CD4-positive, alpha-beta T cell treated with Interleukin-17A for 1 hour (primary cell): ENCODE measurements at places on chromosomes 4 and X.

- no peak for DNase-seq
Measured at GRCh38 chr4:104025251-104025650, 305.5 kb upstream of the TACR3 start.

DNA sequence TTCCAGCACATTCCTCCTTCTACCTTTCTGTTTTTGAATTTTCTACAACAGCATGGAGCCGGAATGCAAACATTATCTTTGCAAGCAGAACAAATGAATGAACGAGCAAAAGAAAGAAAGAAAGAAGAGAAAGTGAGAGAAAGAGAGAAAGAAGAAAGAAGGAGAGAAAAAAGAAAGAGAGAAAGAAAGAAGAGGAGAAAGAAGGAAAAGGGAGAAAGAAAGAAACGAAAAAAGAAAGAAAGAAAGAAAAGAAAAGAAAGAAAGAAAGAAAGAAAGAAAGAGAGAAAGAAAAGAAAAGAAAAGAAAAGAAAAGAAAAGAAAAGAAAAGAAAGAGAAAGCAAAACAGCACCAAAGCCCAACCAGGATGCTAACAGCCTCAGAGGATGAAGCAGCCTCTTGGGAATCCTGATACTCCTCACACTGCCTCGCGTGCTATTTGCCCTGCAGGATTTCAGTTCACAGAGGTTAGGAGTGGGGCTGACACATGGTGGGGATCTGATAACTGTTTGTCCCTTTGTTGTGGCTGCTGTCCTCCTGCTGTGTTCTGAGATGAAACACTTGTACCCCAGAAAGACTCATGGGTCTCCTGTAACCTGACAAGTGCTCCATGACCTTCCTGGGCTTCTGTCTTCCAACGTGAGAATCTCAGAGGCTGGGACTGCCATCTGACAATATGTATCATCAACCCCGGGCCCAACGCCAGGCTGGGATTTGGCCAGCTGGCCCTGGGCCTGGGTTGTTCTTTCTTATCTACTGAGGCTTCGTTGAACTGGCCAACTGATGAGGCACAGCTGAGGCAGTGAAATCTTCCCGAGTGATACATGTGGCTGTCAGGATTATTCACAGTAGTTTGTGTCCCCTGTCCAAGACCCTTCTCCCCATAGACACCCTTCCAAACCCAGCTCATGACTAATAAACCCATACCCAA, 61.0 kb downstream of the SEPSECS start:
- DNase-seq: no peak

DNA sequence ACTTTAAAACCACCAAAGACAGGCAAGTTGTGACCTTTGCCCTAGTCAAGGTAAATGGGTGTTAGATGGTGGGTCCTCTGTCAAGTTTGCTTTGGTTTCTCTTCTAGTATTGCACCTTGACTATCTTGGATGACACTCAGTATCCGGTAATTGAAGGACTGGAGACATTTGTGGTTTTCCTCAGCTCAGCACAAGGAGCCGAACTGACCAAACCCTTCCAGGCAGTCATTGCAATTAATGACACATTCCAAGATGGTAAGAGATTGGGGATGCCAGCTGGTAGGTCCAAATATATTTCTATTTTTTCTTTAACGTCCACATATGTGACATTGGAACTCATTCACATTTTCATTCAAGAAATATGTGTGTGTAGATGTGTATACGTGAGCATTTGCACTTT, 69.3 kb upstream of the ANXA3 start:
- no peak for DNase-seq

GRCh38 chrX:134315866-134316265, 78.9 kb downstream of the CCDC160 start:
- DNase-seq: no peak

DNA sequence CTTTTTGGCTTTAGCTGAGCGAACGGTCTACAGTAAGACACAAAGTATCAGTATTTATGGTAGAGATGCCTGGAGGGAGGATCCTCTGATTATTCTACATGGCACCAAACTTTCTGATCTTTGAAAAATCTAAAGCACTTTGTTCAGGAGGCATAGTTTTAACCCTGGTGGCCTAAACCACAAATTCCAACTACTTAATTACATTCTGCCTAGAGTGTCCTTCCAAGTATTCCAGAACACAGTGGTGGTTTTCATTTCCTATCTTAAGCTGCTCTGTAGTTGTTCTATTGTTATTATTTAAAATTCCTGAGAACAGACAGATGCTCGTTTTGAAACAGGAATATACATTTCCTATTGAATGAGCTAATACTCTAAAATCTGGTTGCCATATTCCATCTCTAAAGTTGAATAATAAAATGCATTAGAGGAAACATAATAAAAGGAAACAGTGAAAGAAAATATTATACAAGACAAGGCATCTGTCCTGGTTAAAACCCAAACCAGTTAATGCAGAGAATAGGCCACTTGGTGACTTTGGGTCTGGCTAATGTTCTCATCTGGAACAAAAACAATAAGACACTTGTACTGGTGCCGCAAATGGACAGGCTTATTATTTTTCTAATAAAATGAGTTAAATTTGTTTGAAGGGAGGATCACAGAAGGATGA, 657.4 kb downstream of the SPRY1 start:
- no peak for DNase-seq

DNA sequence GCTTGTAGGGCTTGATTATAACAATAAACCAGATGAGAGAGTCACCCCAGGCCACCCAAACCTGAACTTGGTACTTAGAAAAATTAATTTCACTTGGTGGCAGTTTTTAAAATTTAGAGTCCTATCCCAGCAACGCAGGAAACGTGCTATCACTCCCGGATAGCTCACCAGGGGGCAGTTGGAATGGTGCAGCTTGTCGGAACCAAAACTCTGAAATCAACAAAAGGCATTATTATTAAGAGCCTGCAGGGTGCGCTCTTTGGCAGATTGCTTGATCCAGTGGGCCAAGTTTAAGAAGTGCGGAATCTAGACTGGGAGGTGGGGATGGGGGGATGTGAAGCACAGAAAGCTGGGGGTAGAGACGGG, 2.4 kb downstream of the FRAS1 start:
- DNase-seq: peak; percentile 11

GRCh38 chr4:2768921-2769336, 12.8 kb upstream of the TNIP2 start:
- no peak for DNase-seq

- no peak for DNase-seq
Measured at GRCh38 chrX:42085836-42086235, 162.5 kb upstream of the CASK start.

DNA sequence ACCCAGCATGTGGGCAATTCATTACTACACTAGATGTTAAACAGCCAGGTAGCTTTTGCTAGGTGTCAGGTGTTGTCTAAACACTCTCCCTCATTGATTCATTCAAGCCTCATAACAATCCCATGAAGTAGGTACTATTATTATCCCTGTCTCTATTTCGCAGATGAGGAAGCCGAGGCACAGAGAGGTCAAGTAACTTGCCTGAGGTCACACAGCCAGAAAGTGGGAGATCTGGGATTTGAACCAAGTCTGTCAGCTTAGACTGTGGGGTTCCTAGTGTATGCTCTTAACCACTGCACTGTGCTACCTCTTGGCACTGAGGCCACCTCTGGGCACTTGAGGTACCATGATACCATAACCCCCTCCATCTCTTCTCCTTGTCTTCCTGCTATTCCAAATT, 17.4 kb upstream of the XPNPEP2 start:
- DNase-seq: no peak

GRCh38 chr4:93751411-93751810, 77.1 kb upstream of the ATOH1 start:
- DNase-seq: no peak

DNA sequence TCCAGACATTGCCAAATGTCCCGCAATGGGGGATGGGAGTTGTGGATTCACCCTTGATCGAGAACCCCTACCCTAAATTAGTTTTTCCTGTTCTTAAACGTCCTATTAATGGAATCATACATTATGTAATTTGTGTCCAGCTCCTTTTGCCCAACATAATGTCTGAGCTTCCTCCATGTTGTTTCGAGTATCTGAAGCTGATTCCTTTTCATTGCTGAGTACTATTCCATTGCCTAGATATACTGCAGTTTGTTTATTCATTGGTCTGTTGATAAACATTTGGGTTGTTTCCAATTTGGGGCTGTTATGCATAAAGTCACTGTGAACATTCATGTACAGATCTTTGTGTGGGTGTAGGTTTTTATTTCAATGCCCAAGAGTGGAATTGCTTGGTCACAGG, 251.3 kb downstream of the BCOR start:
- no peak for DNase-seq

DNA sequence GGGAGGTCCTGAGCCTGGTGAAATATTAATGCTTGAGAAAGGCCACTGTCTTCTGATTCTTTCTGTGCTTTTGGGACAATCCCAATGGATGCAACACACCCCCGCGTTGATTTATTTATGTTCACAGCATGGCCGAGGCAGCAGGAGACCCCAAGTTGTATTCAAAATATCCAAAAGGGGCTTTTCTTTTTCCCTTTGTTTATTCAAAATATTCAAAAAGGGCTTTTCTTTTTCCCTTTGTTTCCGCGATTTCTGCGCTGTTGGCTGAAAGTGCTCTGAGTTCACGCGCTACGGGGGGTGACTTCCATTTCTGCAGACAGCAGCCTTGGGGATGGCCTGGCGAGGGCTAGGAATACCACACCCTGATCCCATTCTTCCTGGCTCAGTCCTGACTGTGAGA, 59.5 kb upstream of the PPP2R3B start:
- DNase-seq: no peak

DNA sequence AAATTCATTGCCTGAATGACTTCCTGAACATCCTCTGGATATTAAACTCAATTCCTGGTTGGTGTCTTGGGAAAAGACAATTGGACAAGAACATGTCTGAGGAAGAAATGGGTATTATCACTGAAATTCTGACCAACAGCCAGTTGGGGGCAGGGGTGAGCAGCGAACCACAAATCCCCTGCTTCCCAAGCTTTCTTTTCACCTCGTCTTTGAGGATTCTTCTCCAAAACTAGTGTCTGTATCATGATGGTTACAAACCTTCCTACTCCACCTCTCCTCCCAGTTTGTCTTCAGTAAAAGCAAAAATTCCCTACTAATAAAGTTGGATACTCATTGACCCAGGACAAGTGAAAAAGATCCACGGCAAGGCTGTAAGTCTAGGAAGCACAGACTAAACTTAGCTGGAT, 48.3 kb upstream of the WDR1 start:
- DNase-seq: no peak

DNA sequence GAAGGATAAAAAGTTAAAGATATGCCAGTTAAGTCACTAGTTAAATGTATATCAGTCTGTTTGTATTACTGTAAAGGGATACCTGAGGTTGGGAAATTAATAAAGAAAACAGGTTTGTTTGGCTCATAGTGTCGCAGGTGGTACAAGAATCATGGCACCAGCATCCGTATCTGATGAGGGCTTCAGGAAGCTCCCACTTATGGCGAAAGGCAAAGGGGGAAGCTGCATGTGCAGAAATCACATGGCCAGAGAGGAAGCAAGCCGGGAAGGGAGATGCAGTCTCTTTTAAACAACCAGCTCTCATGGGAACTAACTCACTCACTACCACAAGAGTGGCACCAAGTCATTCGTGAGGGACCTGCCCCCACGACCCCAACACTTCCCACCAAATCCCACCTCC, 91.9 kb upstream of the SH3RF1 start:
- DNase-seq: no peak

GRCh38 chr4:127759893-127760292, 22.2 kb upstream of the HSPA4L start:
- DNase-seq: no peak

- no peak for DNase-seq
Measured at GRCh38 chr4:152634110-152634760, 45.6 kb downstream of the TMEM154 start.

GRCh38 chr4:2253160-2254084, 8.5 kb downstream of the MXD4 start:
- DNase-seq: no peak

DNA sequence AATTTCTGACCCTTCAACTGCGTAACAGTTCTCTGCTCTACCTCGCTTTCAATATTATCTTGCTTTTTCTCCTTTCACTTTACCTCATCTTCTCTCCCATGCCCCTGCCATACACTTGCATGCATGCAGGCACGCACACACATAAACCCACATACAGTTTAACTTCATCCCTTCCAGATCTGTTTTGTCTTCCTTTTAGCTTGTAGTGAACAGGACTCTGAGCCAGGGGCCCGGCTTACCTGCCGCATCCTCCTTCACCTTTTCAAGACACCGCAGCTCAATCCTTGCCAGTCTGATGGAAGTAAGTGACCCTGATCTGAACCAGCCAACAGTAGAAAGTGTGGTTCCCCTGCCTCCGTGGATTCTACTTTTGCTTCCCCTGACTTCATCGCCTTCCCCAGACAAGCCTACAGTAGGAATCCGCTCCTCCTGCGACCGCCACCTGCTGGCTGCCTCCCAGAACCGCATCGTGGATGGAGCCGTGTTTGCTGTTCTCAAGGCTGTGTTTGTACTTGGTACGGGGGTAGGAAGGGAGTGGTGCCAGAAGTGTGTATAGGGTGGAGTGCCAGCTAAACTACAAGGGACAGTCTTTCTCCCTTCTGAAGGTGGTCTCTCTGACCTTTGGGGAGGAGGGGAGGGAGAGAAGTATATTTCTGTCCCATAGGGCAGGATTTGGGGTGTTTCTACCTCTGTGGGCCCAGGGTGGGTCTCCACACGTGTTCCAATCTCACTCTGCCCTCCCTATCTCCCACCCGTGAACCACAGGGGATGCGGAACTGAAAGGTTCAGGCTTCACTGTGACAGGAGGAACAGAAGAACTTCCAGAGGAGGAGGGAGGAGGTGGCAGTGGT, 10.7 kb downstream of the MED12 start:
- peak; percentile 84 for DNase-seq

GRCh38 chr4:146978641-146979040, 33.0 kb upstream of the TTC29 start:
- no peak for DNase-seq

DNA sequence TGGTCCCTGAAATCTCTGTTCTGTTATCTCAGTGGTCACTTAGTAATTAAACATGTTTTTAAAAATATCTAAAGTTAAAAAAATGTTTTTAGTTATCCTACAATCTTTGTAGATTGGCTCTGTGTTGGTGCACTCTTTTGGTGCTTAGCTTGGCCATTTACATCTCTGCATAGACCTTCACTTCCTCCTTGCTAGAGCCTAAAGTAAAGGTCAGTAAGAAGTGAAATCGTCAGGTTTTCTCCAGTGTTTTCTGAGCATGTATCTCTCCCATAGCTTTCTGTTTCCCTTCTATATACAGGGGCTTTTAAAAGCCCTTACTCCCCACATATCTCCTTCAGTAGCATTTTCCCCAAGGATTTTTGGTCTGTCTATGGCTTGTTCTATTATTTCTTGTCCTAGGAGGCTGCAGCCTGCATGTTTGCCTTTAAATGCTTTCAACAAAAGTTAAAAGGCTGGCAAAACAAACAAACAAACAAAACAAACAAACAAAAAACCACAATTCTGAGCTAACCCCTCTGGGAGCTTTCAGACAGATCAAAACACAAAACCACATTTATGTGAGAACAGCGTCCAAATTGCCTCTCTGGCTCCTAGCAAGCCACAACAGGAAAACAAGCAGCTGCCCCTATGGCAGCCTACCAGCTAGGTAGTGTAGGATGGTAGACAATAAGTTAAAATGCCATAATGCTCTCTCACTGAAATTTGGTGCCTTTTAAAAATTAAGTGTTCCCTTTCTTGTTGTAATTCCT, 27.3 kb upstream of the GPRASP2 start:
- DNase-seq: no peak

- DNase-seq: no peak
Measured at GRCh38 chrX:24485976-24486680, 21.0 kb downstream of the PDK3 start.

- no peak for DNase-seq
Measured at GRCh38 chr4:111618908-111619307, 526.3 kb upstream of the FAM241A start.
